ENCODE measurements at places on chromosomes 1 and 21. TPM values are rescaled to one million over a fixed set of nuclear protein-coding genes. Genes with fewer than 3 reads are reported as not detected.

The STK40 gene
- total RNA-seq = 61.6 TPM

The NBPF6 gene
- not detected for total RNA-seq

The DENND2D gene
- total RNA-seq = 331 TPM

The ID3 gene
- total RNA-seq = 32.0 TPM

The FMO4 gene
- total RNA-seq = 1.5 TPM

The PCP4 gene
- not detected for total RNA-seq

Data from activated naive CD4-positive, alpha-beta T cell treated with anti-CD3 and anti-CD28 coated beads, Interleukin-2, amount 10 ng/mL, durations not matched to agents 5 hours and 36 hours (primary cell).